NCI-H446 (cell line): ENCODE measurements at places on chromosomes 11 and 22.

- DNase-seq, result no peak
Measured at GRCh38 chr22:45582236-45582954, 79.7 kb downstream of the FBLN1 start.

- peak; percentile 68 for DNase-seq
Measured at GRCh38 chr11:117426297-117426685, 98.6 kb downstream of the CEP164 start.

GRCh38 chr22:23850136-23850611 lies 7.5 kb upstream of the SLC2A11 start:
- no peak for DNase-seq

DNA sequence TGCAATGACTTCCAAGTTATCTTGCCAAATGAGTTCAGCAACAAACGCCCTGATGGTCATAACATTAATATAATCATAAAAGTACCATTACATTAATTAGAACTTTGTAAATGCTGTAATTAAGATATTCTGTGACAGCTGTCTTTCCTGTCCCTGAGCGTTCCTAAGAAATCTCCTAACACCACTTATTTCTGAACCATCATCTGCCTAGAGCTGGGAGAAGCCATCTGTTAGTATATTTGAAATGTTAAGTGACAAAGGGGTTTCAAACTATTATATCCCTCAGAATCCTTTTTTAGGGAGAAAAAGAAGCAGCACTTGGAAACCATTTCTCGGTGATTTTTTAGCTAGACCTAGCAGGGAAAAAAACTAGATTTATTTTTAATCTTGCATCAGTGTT lies 657.5 kb downstream of the FAM181B start:
- peak; percentile 67 for DNase-seq

GRCh38 chr11:86483940-86484794 lies 109.5 kb downstream of the CCDC81 start:
- DNase-seq, result peak; percentile 89

GRCh38 chr11:69178819-69179482 lies 23.2 kb downstream of the SMIM38 start:
- no peak for DNase-seq

DNA sequence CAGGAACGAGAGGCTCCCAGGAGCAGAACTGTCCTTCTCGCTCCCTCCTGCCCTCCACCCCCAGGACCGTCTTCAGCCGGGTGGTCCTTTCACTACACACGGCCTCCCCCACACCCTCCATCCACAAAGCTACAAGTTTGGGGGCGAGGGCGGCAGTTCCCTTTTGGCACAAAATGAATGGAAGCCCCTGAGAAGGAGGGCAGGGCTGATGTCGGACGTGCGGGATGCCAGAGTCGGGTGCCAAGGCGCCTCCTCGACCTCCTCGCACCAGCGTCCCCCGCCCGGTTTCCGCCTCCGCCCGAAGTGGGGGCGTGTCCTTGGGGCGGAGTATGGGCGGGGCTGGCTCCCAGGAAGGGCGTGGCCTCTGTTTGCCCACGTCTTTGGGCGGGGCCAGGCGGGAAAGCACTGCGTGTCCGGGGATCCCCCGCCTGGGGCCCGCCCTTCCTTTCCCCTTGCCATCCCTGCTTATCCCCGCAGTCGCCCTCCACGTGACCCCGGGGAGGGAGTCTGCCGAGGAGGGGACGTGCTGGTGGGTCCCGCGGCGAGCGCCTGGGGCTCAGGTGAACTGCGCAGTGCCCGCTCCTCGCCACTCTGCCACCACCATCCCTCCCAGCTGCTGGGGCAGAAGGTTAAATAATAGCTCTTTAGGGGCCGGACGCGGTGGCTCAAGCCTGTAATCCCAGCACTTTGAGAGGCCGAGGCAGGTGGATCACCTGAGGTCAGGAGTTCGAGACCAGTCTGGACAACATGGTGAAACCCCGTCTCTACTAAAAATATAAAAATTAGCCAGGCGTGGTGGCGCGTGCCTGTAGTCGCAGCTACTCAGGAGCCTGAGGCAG lies 937 bp upstream of the EFEMP2 start:
- peak; percentile 52 for DNase-seq

DNA sequence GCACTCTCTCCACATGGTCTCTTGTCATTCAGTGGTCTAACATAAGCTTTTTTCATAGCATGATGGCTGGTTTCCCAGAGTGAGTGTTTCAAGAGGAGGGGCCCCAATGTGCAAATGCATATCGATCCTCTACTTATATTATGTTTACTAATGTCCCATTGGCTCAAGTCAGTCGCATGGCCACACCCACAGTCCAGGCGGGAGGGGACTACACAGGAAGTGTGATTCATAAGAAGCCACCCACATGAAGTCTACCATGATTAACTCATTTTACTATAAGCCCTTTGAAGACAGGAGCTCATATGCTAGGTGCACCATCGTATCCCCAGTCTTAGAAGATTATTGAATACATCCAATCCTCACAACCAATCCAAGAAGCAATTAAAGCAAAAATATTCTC lies 89.5 kb upstream of the ISX start:
- no peak for DNase-seq

DNA sequence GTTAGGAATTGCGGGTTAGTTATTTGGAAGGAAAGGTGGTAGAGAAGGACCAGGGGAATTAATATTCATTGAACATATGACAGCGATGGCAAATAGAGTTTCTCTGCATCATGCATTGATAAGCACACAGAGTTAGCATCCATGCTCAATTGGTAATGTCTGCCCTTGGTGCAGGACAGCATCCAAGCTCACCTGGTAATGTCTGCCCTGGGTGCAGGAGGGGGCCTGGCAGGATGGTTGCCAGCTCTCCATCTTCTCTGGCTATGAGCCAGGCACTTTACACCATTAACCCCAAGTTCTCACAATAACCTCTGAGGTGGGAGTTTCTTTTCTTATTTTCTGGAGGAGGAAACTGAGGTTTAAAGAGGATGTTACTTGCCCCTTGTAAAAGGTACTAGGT lies 50.4 kb upstream of the RBFOX2 start:
- DNase-seq, result no peak
